HepG2 (cell line): ENCODE measurements at places on chromosomes 7 and 10. TPM values are rescaled to one million over a fixed set of nuclear protein-coding genes. Genes with fewer than 3 reads are reported as not detected.

DNA sequence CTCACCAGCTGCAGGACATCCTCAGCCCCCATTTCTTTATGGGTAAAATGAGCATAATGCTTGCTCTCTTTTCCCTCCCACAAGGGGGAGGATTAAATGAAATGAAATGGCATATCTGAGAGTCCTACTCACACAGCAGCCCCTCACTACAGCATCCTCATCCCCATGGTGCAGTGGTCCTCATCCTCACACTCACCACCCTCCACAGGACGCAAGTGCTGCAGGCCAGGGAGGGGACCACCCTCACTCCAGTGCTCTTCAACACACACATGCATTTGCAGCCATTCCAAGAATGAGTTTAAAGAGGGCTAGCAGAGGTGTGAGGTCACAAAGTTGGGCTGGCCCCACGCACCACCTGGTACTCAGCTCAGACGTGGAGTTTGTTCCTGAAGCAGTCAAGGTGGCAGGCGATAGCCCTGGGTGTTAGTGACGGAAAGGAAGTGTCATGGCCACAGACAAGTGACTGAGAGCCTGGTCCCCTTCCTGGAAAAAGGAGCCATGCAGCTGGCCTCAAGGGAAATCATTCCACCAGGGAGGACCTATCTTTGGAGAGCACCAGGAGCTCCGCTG lies 234.0 kb downstream of the TNS3 start:
- no peak for DNase-seq

- no peak for DNase-seq
These were observed 123.6 kb downstream of the NPTX2 start for GRCh38 chr7:98740643-98741042.

- no peak for DNase-seq
These were observed 101.8 kb downstream of the CABCOCO1 start for GRCh38 chr10:61764486-61764885.

DNA sequence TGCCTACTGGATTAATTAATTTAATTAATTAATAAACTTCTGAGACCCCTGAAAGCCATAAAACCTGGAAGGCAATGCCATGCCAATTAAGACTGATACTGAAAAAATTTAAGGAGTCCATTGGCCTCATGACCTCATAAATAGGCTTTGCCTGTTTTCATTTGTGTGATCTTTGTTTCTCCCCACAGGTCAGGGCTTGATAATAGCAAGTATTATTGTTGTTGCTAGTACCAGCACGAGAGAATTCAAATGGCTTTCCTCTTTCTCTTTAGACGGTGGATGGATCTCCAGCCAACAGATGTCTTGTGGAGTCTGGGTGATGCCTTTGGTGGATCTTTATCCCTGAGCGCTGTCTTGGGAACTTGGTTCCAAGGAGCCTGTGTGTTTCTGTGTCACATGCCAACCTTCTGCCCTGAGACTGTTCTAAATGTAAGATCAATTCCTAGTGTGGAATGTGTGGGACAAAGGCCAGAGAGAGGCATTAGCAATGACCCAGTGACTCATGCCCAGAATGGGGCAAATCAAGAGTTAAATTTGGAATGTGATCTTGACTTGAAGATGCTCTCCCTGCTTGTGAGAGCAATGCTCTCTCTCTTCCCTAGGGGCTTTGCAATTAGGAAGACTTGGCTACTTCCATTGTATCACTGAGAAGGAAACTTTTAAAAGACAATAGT lies 17.7 kb downstream of the ACSM6 start:
- DNase-seq = no peak

DNA sequence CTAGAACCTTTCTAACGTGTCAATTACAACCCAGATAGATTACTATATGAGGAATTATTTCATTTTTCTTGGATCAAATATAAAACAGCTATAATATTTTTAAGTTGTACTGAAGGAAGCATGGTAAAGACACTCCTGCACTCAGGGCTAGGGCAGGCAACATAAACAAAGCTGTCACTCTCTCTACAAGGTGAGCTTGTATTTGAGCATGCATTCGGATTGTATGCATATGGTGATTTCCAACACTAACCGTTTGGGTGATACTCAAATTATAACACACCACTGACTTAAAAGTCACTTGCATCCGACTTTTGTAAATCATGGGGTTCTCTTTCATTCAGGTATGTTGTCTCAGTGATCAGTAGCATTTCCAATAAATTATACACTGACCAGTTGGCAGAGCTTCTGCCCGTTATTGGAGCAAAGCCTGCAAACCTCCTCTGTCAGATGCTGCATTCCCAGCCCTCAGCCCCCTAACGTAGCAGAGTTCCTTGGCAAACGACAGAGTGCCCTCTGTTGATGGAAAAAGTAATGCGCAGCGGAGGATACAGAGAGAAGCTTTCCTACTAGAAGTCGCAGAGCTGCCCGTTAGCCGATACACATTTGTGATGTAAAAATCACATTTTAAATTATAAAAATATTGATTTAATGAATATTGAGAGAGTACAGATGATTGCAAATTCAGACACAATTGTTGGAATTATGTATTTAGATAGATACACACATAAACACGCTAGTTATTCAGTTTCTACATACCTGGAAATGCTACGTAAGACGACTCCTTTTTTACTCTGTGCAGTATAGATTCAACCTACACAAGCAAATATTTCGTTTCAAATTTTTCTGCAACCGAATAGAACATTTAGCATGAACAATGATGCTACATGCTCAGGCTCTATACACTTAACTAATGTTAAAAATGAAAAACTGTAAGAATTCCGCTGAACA lies 173.9 kb upstream of the SP4 start:
- peak; percentile 48 for DNase-seq

SLC29A4 gene
- polyA plus RNA-seq = 29.7 and 53.0 TPM in 2 replicates
